Hair follicular keratinocyte (primary cell): ENCODE measurements at places on chromosomes 1 and 21. TPM values are rescaled to one million over a fixed set of nuclear protein-coding genes. Genes with fewer than 3 reads are reported as not detected.

The KCNE2 gene
- not detected in 2 replicates for total RNA-seq

The PBX1 gene
- 0.53 and 0.86 TPM in 2 replicates for total RNA-seq

The LEFTY2 gene
- 0.08 TPM in 1 of 2 replicates, not detected in the other for total RNA-seq

The KRTAP10-9 gene
- not detected in 2 replicates for total RNA-seq

The NME7 gene
- 25.5 and 35.7 TPM in 2 replicates for total RNA-seq

The CD247 gene
- not detected in 2 replicates for total RNA-seq

The GNAT2 gene
- 0.08 TPM in 1 of 2 replicates, not detected in the other for total RNA-seq

The TFF2 gene
- total RNA-seq = not detected in 2 replicates

The GPR137B gene
- 7.0 and 10.8 TPM in 2 replicates for total RNA-seq

The E2F2 gene
- total RNA-seq = 0.08 and 0.23 TPM in 2 replicates

The SGIP1 gene
- 1.9 TPM in 1 of 2 replicates, not detected in the other for total RNA-seq
